ENCODE measurements at places on chromosomes 16 and 17. TPM values are rescaled to one million over a fixed set of nuclear protein-coding genes. Genes with fewer than 3 reads are reported as not detected.

- H3K4me3 ChIP-seq, result no peak overlapping the region
- no peaks in the 10 kb centered on the region for H3K27me3 ChIP-seq
- no peak overlapping the region for H3K27ac ChIP-seq
Observed at GRCh38 chr16:73275024-73275423, 227.1 kb upstream of the ZFHX3 start.

Gene TOM1L1
- polyA plus RNA-seq, result 0.44 TPM

DNA sequence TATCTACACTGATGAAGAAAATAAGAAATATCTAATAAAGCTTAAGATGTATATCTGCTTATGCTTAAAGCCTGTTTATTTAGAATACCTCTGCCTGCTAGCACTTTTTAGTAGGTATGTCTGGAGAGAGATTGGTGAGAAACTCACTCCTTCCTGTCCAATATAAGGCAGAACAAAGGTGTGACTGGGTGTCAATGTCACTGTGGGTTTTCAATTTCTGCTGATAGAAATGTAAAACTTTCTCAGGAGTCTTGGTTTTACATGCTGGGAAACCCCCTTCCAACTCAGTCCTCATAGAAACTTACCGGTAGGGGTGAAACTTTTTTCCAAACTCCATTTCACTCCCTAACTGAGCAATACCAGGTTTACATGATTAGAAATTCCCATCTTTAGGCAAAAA lies 17.8 kb upstream of the MPHOSPH6 start:
- H3K36me3 ChIP-seq, result no peaks in the 10 kb centered on the region
- peaks cover 6% of the 10 kb centered on the region for H3K4me1 ChIP-seq
- no peak for DNase-seq
- no peak overlapping the region for H3K27ac ChIP-seq

- H3K36me3 ChIP-seq, result no peaks in the 10 kb centered on the region
- peak; percentile 69 for DNase-seq
- no peaks in the 10 kb centered on the region for H3K4me1 ChIP-seq
- H3K4me3 ChIP-seq, result no peak overlapping the region
- no peak overlapping the region for H3K27ac ChIP-seq
Observed at GRCh38 chr17:48954300-48954755, 9.7 kb upstream of the SNF8 start.

Gene RNF157
- 0.07 TPM for polyA plus RNA-seq

Gene NOD2
- polyA plus RNA-seq, result 0.07 TPM

GRCh38 chr16:67843343-67843765 lies 1.2 kb downstream of the THAP11 start:
- no peaks in the 10 kb centered on the region for H3K27me3 ChIP-seq
- no peaks in the 10 kb centered on the region for H3K36me3 ChIP-seq
- peak overlapping the region; percentile 2 for H3K4me3 ChIP-seq
- no peak for DNase-seq
- H3K4me1 ChIP-seq, result peaks cover 32% of the 10 kb centered on the region

DNA sequence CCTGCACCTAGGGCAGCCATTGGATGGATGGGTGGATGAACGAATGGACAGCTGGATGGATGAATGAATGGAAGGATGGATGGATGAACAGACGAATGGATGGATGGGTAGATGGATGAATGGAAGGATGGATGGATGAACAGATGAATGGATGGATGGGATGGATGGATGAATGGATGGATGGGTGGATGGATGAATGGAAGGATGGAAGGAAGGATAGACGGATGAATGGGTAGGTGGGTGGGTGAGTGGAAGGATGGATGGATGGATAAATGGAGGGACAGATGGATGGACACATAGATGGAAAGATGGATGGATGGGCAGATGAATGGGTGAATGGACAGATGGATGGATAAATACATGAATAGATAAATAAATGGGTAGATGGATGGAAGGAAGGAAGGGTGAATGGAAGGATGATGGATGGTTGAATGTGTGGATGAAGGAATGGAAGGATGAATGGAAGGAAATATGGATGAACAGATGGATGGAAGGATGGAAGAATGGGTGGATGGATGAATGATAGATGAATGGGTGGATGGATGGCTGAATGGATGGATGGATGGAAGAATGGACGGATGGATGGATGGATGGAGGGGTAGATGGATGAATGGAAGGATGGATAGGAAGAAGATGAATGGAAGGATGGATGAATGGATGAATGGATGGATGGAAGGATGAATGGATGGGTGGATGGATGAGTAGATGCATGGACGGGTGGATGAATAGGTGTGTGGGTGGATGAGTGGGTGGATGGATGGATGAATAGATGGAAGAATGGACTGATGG lies 15.4 kb downstream of the SRL start:
- H3K36me3 ChIP-seq, result no peaks in the 10 kb centered on the region
- H3K27me3 ChIP-seq, result no peaks in the 10 kb centered on the region

Gene RGS11
- polyA plus RNA-seq, result 4.9 TPM

Gene NOXO1
- 0.40 TPM for polyA plus RNA-seq

DNA sequence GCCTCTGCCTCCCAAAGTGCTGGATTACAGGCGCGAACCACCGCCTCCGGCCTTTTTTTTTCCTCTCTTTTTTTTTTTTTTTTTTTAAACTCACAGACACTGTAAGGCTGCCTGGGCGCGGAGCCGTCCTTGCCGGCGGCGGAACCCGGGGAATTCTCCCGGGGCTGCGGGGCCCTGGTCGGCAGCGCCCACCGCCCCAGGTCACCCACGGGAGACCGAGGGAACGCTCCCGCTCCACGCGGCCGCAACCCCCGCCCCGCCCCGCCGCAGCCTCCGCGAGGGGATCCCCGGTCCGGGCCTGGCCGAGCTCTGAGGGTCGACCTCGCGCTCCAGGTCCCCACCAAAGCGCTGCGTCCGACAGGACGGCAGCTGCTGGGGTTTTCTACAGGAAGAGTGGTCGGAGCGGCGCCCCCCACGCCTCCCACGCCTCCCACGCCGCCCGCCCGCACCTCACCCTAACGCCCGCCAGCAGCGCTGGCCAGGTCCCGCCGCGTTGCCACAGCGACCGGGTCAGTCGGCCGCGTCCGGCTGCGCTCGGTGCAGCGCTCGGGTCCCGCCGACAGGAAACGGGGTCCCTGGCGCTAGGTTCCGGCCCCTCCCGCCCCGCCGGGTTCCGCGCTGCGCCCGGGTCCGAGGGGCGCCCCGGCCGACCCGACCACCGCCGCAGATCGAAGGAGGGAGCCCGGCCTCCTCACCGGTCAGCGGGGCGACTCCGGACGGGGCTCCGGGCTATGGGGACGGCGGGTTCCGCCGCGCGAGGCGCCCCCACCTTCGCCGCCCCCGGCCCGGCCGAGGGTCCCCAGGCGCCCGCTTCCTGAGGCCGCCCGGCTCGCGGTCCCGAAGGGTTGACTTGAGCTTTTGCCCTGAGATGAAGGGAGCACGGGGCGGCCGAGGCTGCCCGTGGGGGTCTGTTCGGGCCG lies at the start of gene CCDC57:
Gene CCDC57, minus strand, starts transcription at position 512 of the 920 bp plus-strand sequence. CDS start 10,898 bp downstream, outside the sequence.
- H3K4me3 ChIP-seq, result peak within 1 kb of the TSS; percentile 70
- H3K27ac ChIP-seq, result peak within 1 kb of the TSS; percentile 72
- no peaks in the 10 kb centered on the region for H3K36me3 ChIP-seq

GRCh38 chr16:9012848-9013507 lies 49.3 kb upstream of the USP7 start:
- H3K4me1 ChIP-seq, result peaks cover 9% of the 10 kb centered on the region
- H3K27ac ChIP-seq, result no peak overlapping the region
- DNase-seq, result peak; percentile 15

DNA sequence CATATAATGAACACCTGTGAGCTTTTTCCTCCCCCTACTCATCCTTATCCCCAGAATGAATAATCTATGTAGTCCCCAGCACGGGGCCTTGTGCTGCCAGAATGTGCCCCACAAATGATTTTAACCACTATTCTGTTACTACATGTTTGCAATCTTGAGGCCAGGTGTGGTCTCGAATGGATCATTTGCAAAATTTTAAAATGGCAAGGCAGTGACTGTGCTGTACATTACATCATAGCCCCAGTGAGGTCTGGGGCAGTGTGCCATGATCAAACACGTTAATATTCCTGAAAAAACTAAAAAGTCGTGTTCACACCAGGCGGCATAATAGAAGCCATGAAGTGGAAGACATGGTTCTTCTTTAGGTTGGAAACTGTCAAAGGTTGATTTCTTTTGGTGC lies 479.9 kb upstream of the EEF2KMT start:
- no peak overlapping the region for H3K27ac ChIP-seq
- no peaks in the 10 kb centered on the region for H3K36me3 ChIP-seq
- no peaks in the 10 kb centered on the region for H3K27me3 ChIP-seq
- no peak for DNase-seq

DNA sequence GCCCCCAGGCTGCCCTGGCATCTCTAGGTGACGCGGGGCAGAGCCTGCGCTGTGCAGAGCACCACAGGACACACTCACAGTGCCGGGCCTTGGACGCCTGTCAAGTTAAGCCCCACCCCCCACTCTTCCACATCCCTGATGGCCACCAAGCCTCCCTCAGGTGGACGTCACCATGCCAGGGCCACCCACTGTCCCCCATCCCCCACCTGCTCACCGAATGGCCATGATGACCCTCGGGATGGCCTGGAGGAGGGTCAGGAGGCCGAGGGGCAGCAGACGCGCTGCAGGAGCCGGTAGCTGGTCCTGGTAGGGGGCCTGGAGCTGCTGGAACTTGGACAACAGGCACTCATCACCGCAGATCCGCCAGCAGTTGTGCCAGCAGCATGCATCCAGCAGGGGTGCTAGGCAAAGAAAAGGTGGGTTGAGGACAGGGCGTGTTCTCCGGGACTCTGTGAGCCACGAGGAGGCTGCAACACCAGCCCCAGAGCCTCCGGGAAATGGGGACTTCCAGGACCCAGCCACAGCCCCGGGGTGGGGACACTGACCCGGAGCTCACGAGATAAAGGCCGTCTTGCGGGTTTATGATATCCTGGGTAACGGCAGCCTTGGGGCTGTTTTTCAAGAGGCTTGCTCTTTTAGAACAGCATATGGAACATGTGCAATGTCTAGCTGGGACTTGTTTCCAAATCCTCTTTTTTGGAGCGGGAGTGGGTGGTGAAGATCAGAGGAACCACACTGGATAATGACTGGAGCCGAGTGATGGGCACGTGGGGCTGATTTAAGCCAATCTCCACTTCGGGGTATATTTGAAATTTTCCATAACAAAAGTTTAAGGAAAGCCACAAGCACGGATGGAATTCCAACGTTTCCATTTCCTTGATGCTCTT lies 11.4 kb downstream of the C16orf95 start:
- no peak overlapping the region for H3K27ac ChIP-seq
- no peak for DNase-seq
- no peaks in the 10 kb centered on the region for H3K27me3 ChIP-seq
- H3K4me1 ChIP-seq, result no peaks in the 10 kb centered on the region

Gene NDUFB10
- 167 TPM for polyA plus RNA-seq

Gene STX1B
- polyA plus RNA-seq, result 0.21 TPM

Gene DNASE1L2
- 1.3 TPM for polyA plus RNA-seq

GRCh38 chr17:17933775-17934174 lies 38.4 kb downstream of the TOM1L2 start:
- H3K4me3 ChIP-seq, result no peak overlapping the region
- H3K4me1 ChIP-seq, result peaks cover 2% of the 10 kb centered on the region
- no peak for DNase-seq
- no peaks in the 10 kb centered on the region for H3K36me3 ChIP-seq
- H3K27me3 ChIP-seq, result no peaks in the 10 kb centered on the region

DNA sequence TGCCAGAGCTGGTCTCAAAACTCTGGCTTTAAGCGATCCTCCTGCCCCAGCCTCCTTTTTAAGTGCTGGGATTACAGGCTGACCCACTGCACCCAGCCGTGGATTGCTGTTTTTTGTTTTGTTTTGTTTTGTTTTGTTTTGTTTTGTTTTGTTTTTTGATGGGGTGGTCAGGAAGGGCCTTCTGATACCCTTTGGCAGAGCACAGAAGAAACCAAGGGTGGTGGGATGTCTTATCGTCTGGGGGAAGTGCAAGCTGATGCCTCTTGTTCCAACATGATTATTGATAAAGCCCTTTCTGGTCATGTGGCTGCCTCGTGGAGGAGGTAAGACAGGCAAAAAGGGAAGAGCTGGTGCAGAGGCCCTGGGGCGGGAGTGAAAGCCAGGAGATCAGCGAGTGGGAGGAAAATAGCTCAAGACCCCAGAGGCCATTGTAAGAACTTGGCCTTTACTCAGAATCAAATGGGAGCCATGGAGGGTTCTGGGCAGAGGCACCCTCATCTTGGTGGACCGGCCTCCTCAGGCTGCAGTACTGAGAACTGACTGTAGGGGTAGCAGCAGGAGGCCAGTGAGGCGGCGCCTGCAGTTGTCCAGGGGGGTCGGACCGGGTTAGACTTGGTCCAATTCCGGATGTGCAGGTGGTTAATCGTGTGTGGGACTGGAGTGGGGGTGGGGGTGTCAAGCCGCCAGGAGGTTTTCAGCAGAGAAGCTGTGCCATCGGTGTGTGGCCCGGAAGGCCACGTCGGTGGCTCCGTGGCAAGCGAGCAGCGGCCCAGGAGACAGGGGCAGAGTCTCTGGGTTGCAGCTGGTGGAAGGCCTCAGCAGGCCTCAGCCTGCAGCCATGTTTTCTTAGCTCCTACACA lies 84.4 kb upstream of the GSE1 start:
- H3K27me3 ChIP-seq, result no peaks in the 10 kb centered on the region
- DNase-seq, result no peak
- no peak overlapping the region for H3K27ac ChIP-seq
- H3K36me3 ChIP-seq, result no peaks in the 10 kb centered on the region
- H3K4me3 ChIP-seq, result no peak overlapping the region

- H3K4me3 ChIP-seq, result no peak overlapping the region
- H3K4me1 ChIP-seq, result no peaks in the 10 kb centered on the region
- no peak for DNase-seq
- no peaks in the 10 kb centered on the region for H3K27me3 ChIP-seq
Observed at GRCh38 chr16:47486856-47487255, 25.7 kb downstream of the PHKB start.

Gene ABR
- polyA plus RNA-seq, result 83.5 TPM

DNA sequence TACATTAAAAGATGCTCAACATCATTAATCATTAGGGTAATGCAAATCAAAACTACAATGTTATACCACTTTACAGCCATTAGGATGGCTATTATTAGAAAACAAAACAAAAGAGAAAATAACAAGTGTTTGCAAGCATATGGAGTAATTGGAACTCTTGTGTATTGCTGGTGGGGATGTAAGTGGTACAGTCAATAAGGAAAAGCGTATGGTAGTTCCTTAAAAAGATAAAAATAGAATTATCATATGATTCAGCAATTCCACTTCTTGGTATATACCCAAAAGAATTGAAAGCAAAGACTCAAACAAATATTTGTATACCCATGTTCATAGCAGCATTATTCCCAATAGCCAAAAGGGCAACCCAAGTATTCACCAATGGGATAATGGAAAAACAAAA lies 1.4 kb upstream of the CAPNS2 start:
- peaks cover 11% of the 10 kb centered on the region for H3K36me3 ChIP-seq
- DNase-seq, result no peak
- no peaks in the 10 kb centered on the region for H3K27me3 ChIP-seq
- no peak overlapping the region for H3K4me3 ChIP-seq
- H3K27ac ChIP-seq, result no peak overlapping the region
- H3K4me1 ChIP-seq, result peaks cover 76% of the 10 kb centered on the region
